A549 treated with dexamethasone at 1 μM for 4 hours (cell line): ENCODE measurements at places on chromosomes 12 and 14. TPM values are rescaled to one million over a fixed set of nuclear protein-coding genes. Genes with fewer than 3 reads are reported as not detected.

LTB4R2 gene
- 1.3 to 5.0 TPM (median 3.6 TPM) in 5 replicates for total RNA-seq

TBX3 gene
- total RNA-seq: 36.1 to 61.5 TPM (median 55.5 TPM) in 5 replicates

PPP4R4 gene
- total RNA-seq: 0.24 to 0.44 TPM (median 0.33 TPM) in 5 replicates

GALNT9 gene
- 3.2 to 5.6 TPM (median 4.0 TPM) in 5 replicates for total RNA-seq
